ENCODE measurements at places on chromosomes 1 and 21.

DNA sequence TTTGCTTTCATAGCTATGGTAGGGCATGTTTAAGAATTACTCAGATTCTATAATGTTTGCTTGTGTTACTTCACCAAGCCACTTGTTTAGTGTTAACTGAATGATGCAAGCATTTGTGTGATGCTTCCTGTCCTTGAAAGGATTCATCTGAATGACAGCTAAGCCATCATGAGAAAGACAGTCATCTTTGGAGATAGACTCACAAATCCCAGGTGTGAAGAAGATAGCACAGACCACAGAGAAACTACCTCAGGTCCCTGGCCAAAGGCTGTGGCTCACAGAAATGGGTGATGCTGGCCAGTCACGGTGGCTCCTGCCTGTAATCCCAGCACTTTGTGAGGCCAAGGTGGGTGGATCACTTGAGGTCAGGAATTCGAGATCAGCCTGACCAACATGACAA lies 321.4 kb downstream of the DPYD start:
- DNase-seq: no peak

DNA sequence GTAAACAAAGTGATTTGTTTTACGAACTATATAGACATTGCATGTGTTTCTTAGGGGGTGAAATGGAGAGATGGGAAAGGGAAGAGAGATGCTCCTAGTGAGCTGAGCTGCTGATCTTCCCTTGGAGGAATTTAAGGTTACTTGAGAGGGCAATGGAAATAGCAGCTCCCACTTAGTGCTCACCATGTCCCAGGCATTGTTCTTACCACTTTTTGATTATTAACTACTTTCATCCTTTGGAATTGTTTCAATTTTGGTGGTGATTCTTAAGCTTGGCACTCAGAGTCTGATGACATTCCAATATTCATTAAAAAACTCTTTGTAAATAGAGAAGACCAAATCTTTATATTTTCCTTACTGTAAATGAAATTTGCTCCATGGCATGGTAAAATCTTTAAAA lies 124.9 kb downstream of the ITSN1 start:
- DNase-seq: no peak

- DNase-seq: no peak
Observed at GRCh38 chr1:174971902-174972301, 27.8 kb upstream of the CACYBP start.

DNA sequence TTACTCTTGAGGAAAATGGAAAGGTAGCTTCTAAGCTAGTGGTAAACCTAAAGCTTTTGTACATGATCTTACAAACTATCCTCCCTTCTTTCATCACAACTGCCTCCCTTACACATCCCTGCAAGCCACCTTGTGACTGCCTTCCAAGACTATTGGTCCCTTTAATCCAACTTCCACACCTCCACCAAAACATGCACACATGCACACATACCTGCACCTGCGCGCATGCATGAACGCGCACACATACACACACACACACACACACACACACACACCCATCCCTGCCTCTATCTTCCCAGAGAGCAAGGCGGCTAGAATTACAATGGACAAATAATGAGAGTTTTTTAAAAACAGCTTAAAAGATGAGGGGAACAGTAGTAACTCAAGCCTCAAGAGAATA lies 58.3 kb downstream of the LUZP1 start:
- no peak for DNase-seq

GRCh38 chr21:45102391-45102932 lies 28.1 kb downstream of the ADARB1 start:
- DNase-seq: no peak

GRCh38 chr1:234603221-234604204 lies 6.5 kb downstream of the IRF2BP2 start:
- DNase-seq: peak; percentile 34

DNA sequence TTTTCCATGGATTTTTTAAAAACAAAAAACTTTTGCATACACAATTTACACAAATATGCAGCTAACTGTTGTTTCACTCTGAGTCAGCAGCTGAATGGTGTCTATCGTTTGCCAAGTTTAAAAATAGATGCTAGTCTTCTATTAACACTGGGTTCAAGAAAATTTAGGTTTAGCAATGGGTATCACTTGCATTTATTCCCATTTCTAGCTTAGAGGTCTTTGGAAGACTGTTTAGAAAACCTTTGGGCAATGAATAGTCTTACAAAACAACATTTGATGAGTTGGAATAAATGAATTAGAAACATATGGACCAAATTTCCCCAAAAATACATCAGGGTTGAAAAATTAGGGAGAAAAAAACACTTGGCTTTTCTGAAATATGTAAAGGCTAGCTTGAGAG lies 165.8 kb downstream of the LYPLAL1 start:
- DNase-seq: no peak

- no peak for DNase-seq
Observed at GRCh38 chr1:181518152-181518551, 34.8 kb downstream of the CACNA1E start.

DNA sequence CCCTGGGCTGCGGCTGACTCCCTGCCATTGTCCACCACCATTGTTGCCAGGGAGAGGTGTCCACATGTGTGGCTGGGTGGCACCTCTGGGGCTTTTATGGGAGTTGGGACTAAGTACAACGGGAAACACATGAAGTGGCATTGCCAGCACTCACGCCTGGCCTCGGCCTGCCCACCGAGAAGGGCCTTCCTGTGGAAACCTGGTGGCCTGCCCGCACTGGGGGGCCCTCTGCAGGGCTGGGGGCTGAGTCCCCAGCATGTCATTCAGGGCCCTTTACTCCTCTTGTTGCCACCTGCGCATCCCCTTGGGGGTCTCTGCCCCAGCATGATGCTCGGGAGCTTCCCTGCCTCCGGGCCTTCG lies 35.5 kb upstream of the RUNX3 start:
- no peak for DNase-seq

- DNase-seq: no peak
Observed at GRCh38 chr1:192445241-192445640, 128.4 kb downstream of the RGS21 start.

- no peak for DNase-seq
Observed at GRCh38 chr1:53066488-53066887, 4.5 kb downstream of the PODN start.

- DNase-seq: no peak
Observed at GRCh38 chr21:46674430-46675007, 39.0 kb downstream of the PRMT2 start.

GRCh38 chr21:31075848-31076247 lies 37.6 kb upstream of the KRTAP19-8 start:
- no peak for DNase-seq

- no peak for DNase-seq
Observed at GRCh38 chr1:19606817-19607642, 37.1 kb upstream of the NBL1 start.

DNA sequence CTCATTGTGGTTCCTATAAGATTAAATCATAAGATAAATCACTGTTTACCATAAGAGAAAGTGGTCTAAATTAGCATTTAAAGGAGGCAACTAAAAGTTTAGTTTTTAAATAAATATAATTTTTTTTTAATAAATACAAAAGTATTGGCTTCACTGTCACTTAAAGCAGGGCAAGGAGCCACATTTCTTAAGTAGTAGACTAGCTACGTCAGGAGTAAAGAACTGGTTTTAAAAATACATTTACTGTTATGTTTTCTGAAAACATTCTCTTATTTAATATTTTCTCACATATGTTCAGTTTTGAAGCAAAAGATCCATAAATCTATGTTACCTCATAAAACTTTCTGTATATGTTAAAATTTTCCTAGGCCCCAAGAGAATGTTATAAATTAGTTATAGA lies 2.2 kb downstream of the ANGPTL1 start:
- no peak for DNase-seq

GRCh38 chr1:88609051-88609450 lies 75.0 kb upstream of the PKN2 start:
- DNase-seq: no peak

GRCh38 chr1:80468356-80468755 lies 1332.4 kb upstream of the ADGRL2 start:
- DNase-seq: no peak

DNA sequence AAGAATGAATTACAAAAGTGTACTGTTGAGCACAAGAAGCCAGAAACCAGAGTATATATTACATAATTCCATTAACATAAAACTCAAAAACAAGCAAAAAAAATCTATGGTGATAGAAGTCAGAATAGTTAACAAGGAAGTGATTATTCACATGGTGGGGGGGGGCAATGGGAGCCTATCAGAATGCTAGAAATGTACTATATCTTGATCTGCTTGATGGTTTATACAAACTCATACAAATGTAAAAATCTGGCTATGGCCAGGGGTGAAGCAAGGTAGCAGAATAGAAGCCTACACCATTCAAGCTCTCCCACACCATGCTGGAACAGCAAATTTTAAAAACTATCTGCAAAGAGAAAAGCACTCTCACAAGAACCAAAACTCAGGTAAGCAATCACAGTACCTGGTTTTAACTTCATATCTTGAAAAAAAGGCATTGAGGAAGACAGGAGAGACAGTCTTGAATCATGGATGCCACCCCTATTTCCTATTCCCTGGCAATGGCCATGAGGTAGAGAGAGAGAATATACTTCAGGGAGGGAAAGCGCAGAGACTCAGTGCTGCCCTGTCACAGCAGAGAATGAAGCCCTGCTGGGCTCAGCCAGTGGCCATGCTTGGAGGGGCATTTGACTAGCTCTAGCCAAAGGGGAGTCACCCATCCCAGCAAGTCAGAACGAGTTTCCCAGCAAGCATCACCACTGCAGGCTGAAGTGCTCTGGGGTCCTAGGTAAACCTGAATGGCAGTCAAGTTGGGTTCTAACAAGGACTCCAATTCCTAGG lies 73.8 kb downstream of the CDC42BPA start:
- no peak for DNase-seq

DNA sequence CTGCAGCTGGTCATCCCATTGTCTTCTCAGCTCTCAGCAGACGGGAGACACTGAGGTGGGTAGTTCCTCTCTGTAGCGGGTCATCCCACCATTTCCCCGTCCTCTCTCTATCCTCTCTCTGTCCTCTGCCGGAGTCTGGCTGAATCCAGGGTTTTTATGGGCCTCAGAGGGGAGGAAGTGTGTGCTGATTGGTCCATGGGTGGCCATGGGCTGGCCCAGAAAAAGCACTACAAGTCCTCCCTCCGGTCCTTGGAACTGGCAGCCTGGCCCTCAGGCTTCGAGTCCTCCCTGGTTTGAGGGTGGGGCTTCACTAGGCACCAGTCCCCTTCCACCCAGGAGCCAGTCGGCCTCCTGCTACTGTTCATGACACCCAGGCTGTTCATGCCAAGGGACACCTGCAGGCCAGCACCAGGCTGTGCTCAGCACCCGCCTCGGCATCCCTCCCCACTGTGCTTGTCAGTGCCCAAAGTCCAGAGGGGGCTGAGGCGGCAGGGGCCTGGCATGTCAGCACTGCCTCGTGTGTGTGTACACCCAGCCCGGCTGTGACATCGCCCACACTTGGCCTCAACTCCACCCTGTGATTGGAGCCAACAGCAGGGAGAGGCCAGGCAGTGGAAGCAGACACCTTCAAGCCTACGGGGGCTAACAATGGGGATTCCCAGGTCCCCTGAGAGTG lies 23.0 kb upstream of the LRRC8C start:
- no peak for DNase-seq

DNA sequence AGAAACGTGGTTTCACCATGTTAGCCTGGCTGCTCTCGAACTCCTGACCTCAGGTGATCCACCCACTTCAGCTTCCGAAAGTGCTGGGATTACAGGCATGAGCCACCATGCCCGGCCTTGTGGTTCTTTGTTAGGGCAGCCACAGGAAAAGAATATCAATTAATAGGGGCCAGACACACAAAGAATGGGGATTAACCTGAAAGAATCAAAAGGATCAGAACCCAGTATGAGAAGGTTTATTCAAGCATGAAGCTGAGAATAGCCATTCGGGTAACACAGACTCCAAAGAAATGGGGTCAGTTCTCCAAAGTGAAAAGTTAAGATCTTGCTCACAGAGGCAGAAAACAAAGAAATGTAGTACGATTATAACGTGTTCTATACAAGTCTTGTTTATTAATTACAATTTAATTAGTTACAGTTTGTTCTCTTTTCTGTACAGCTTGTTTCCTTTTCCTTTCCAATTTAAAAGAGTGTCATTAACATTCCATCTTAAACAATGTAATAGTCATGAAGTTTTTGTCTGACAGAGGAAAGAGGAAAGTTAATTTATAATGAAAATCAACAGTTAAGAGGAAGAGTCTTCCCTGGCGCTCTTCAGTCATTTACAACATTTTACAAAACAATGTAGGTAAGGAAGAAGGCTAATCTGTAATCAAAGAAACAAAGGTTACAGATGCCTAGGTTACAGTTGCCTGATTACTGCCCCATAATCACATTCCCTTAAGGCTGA lies 51.3 kb upstream of the SLC45A1 start:
- DNase-seq: no peak

DNA sequence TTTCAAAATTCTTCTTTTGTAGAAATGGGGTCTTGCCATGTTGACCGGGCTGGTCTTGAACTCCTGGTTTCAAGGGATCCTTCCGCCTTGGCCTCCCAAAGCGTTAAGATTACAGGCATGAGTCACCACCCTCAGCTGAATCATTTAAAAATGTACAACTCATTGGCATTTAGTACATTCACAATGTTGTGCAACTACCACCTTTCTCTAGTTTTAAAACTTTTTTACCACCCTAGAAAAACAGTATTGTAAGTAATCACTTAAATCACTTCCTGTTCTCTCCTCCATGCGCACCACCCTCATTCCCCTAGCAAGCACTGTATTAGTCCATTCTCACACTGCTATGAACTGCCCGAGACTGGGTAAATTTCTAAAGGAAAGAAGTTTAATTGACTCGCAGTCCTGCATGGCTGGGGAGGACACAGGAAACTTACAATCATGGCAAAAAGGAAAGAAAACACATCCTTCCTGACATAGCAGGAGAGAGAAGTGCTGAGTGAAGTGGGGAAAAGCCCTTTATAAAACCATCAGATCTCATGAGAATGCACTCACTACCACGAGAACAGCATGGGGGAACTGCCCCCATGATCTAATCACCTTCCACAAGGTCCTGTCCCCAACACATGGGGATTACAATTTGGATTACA lies 14.4 kb upstream of the THEM5 start:
- DNase-seq: no peak

DNA sequence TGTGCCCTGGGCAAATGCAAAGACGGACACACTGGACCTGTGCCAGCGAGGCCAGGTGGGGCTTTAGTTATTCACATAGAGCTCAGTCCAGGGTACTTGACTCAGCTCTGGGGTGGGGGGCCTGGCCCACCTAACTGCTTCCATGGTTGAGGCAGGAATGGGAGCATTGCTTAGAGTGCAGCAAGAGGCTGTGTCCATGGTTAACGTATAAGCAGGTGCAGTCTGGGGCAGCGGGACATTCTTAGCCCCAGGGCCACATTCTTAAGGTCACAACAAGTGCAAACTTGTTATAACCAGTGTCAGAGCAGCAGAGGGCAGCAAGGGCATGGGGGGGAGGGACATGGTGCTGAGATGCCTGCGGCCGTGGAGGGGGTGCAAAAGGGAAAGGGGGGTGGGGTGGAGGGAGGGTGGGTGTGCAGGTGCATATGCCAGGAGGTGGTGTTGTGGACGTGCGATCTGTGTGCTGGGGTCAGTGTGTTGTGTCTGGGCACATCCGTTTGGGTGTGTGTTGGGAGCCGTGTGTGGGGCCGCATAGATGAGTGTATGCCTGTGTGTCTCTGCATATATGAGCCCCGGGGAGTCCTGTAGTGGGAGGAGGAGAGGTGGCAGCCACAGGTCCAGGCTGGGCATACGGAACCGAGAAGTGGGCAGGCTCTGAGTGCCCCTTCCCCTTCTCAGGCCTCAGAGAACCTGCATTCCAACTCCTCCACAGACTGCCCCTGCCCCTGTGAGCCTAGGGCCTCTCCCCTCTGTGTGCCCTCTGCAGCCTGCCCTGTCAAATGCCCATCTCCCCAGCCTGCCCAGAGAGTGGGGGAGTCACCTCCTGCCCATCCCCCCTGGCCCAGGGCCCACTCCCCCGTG lies 8.4 kb downstream of the KCNJ10 start:
- peak; percentile 75 for DNase-seq

Data from hippocampal formation (tissue), 2 donors.